ENCODE measurements at places on chromosomes 7 and 10. TPM values are rescaled to one million over a fixed set of nuclear protein-coding genes. Genes with fewer than 3 reads are reported as not detected.

GRCh38 chr10:12707461-12708185, 293.9 kb downstream of the CCDC3 start:
- no peaks in the 10 kb centered on the region for H3K36me3 ChIP-seq
- no peaks in the 10 kb centered on the region for H3K27me3 ChIP-seq
- peak; percentile 43 for DNase-seq
- H3K4me3 ChIP-seq, result no peak overlapping the region

DNA sequence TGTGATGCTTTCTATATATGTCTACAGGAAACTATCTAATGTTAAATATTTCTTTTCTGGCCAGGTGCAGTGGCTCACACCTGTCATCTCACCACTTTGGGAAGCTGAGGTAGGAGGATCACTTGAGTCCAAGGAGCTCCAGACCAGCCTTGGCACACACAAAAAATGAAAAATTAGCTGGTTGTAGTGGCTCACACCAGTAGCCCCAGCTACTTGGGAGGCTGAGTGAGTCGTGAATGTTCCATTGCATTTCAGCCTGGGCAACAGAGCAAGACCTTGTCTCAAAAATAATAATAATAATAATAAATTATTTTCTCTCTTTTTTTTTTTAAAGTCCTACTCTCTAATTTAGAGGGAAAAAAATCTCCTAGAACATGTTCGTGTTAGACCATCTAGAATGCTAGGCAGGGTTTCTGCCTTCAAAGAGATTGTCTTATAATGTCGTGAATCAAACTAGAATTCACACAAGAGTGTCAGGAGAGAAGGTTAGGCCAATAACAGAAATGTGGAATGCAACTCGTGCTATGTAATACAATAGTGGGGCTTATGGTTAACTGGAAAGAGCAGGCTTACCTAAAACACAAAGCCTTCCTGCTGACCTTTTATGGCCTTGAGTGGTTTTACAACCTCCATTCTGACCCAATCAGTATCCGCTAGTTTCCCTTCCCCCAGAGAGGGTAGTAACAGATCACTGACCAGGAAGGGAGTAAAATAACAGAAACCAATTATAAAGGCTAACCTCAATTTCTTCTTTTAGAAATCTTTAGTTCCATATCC, 46.3 kb downstream of the MYOF start:
- peaks cover 36% of the 10 kb centered on the region for H3K4me1 ChIP-seq
- DNase-seq, result peak; percentile 35
- no peaks in the 10 kb centered on the region for H3K36me3 ChIP-seq

DNA sequence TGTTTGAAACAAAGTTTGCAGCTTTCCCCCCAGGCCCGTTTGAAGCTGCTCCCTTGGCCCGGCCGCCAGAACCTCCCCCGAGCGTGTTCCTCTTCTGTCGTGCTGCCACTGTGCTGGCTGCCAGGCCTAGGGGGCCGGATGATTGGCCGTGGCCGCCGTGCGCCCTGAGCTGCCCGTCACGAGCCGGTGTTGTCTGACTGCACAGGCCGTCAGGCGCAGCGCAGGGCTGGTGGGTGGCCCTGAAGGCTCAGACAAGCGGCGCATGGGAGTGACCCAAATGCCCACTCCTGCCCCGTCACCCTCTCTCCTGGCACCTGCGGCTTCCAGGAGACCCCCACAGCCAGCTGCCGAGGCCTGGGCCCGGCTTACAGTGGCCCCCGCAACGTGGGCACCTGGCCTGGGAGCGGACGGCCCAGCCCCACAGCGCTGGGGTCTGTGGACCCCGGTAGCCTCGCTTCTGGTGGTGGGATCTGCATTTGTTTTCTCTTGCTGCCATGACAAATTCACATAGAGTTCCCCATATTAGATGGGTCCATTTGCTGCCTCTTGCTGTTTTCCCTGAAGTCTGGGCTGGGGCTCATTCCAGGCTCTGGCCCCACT, 13.1 kb downstream of the JAKMIP3 start:
- H3K27me3 ChIP-seq, result no peaks in the 10 kb centered on the region
- DNase-seq, result no peak
- no peak overlapping the region for H3K4me3 ChIP-seq
- H3K36me3 ChIP-seq, result no peaks in the 10 kb centered on the region
- no peaks in the 10 kb centered on the region for H3K4me1 ChIP-seq

DNA sequence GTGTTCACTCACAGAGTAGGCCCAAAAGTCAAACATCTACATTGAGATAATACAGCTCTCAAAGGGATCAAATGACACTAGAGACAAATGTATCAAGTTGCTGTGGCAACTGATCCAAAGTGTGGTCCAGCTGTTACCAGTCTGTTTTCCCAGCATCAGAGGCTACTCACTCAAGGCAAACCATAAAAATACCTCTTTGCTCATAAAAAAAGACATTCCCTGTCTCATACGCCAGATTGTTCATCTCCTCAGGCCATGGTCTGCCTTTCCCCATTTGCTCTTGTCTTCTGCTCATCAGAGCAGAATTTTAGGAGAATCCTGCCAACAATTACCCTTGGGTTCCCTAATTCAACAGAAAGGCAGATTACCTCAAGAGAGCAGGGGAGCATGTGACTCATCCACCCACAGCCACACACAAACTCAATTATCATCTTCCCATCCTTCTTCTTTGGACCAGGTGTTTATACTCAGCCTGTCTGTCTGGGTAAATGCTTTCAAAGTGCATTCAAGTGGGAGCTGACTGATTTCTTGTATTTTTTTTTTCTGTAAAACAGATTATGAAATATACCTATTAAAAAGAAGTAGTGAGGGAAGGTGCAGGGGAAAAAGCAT, 226.5 kb upstream of the HPS1 start:
- H3K4me3 ChIP-seq, result no peak overlapping the region
- H3K36me3 ChIP-seq, result no peaks in the 10 kb centered on the region
- DNase-seq, result no peak
- no peaks in the 10 kb centered on the region for H3K27me3 ChIP-seq
- no peak overlapping the region for H3K27ac ChIP-seq

GRCh38 chr7:139889186-139889871, 60.3 kb downstream of the TBXAS1 start:
- H3K4me1 ChIP-seq, result no peaks in the 10 kb centered on the region
- no peak for DNase-seq
- H3K36me3 ChIP-seq, result no peaks in the 10 kb centered on the region
- H3K4me3 ChIP-seq, result no peak overlapping the region

DNA sequence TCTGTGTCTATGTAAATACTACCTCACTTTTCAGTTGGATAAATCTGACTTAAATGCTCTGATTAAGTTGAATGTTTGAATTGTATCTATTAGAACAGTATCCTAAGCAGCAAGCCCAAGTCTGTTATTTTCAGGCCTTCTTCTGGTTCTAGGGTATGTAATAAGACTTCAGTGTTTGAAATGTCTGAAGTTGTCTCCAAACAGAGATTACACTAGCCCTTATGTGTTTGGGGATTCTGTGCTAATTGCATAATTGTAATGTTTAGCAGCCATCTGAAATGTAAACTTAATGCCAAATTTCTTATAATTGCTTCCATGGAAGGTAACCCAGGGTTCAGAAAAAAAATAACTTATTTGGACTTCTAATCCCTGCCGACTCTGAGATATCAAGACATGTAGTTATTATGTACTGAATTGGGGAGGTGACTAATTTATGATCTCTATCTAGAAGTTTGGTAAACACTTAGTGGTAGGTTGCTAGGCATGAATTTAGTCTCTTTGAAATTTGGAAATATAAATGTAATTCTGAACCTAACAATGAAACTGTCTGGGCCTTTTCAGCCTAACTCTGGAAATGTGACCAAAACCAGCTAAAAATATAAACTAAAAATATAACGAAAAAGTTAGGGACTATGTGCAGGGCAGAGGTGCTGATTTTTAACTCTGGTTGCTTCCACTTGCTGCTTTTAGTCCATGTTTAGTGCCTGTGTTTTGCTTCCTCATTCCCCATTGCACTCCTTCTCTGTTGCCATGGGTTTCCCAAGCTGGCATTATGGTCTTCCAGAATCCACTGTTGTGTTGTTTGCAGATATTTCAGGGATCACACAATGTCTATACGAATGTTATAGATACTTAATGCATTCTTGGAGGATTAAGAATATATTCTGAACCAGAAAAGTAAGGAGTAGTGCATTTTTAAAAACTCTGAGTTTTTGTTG, 54.8 kb downstream of the MCU start:
- no peaks in the 10 kb centered on the region for H3K27me3 ChIP-seq
- H3K4me1 ChIP-seq, result peaks cover 8% of the 10 kb centered on the region
- no peak overlapping the region for H3K4me3 ChIP-seq
- H3K27ac ChIP-seq, result no peak overlapping the region
- H3K36me3 ChIP-seq, result no peaks in the 10 kb centered on the region
- no peak for DNase-seq

ANXA7 gene
- total RNA-seq, result 46.2 TPM

CH25H gene
- total RNA-seq, result 2.0 TPM

TUBAL3 gene
- not detected for total RNA-seq

AQP1 gene
- total RNA-seq, result 197 TPM
